H4 (cell line): ENCODE measurements at places on chromosomes 4 and X. TPM values are rescaled to one million over a fixed set of nuclear protein-coding genes. Genes with fewer than 3 reads are reported as not detected.

GRCh38 chrX:154020536-154021115 is 924 bp upstream of the IRAK1 start:
- DNase-seq = no peak

DNA sequence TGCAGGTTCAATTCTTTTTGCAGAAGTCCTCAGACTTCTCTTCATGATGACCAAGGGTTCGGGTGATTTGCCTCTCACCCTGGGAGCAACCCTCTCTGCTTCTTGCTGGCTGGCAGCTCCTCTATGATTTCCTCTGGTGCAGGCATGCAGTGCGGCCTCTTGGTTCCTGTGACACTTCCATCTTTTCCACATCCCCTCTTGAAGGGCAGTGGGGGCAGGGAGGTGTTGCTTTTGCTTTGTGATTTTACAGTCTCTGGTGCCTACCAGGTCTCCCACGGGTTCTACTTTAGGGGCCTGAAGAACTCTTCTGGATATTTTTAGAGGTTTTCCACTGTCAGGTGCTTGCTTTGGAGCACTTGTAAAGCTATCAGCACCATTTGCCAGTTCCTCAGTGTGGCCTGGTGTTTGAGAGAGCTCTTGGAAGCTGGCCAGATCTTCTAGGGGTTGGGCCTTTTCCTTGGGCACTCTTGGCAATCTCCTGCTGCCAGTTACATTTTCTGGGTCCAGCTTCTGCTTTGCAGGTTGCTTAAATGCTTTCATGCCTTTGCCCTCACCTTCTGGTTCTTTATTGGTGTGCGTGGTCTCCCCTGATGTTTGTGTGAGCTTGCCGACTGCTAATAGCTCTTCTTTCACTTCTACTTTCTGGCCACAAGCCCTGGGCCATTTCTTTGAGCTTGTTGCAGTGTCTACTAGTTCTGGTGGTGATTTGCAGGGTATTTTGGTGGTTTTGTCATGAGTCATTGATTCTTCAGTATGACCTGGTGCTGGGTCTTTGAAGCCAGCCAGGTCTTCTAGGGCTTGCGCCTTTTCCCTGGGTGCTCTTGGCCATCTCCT is 11.5 kb upstream of the CHST7 start:
- no peak for DNase-seq

DNA sequence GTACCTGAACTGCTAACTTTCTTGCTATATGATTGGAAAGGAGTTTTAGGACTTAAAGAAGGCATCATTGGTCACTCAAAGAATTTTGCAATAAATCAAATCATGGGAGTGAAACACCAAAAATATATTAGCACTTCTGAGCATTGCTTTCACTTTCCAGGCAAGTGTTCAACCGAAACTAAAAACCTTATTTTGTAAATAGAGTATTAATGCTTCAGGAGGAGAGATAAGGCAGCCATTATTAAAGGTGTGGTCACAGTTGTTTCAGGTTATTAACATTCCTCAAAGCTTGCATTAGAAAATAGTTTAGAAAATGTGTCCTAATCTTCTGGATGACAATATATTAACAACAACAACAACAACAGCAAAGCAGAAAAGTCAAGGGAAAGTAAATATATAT is 92.3 kb upstream of the TLL1 start:
- no peak for DNase-seq

The NEK1 gene
- total RNA-seq = 3.5 and 4.5 TPM in 2 replicates

The FAM236B gene
- total RNA-seq = not detected in 2 replicates

The HPSE gene
- total RNA-seq = 5.2 and 5.6 TPM in 2 replicates

The ZCCHC18 gene
- total RNA-seq = 1.5 and 2.1 TPM in 2 replicates

The ASB9 gene
- total RNA-seq = 16.1 and 17.5 TPM in 2 replicates

The CDKL2 gene
- 0.02 and 0.31 TPM in 2 replicates for total RNA-seq

The OPRPN gene
- not detected in 2 replicates for total RNA-seq

The CABS1 gene
- not detected in 2 replicates for total RNA-seq
